ENCODE measurements at places on chromosomes 13 and 19. TPM values are rescaled to one million over a fixed set of nuclear protein-coding genes. Genes with fewer than 3 reads are reported as not detected.

GPR12 gene
- polyA plus RNA-seq = not detected

PSG5 gene
- polyA plus RNA-seq = 70.3 TPM

PABPC3 gene
- polyA plus RNA-seq = 0.02 TPM

DNA sequence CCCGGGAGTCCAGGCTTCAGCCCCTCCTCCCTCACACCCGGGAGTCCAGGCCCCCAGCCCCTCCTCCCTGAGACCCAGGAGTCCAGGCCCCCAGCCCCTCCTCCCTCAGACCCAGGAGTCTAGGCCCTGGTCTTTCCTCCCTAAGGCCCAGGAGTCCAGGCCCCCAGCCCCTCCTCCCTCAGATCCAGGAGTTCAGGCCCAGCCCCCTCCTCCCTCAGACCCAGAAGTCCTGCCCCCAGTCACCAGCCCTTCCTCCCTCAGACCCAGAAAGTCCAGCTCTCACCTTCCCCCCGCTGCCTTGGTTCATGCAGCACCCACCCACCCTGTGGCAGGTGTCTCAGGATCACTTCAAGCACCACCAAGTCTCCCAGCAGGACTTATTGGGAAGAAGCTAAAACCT is 14.1 kb downstream of the CYTH2 start:
- no peak overlapping the region for H3K4me3 ChIP-seq
- DNase-seq = no peak
- no peak overlapping the region for H3K27ac ChIP-seq
- H3K27me3 ChIP-seq = no peaks in the 10 kb centered on the region
- H3K36me3 ChIP-seq = peaks cover 16% of the 10 kb centered on the region
- H3K4me1 ChIP-seq = peaks cover 7% of the 10 kb centered on the region

DNA sequence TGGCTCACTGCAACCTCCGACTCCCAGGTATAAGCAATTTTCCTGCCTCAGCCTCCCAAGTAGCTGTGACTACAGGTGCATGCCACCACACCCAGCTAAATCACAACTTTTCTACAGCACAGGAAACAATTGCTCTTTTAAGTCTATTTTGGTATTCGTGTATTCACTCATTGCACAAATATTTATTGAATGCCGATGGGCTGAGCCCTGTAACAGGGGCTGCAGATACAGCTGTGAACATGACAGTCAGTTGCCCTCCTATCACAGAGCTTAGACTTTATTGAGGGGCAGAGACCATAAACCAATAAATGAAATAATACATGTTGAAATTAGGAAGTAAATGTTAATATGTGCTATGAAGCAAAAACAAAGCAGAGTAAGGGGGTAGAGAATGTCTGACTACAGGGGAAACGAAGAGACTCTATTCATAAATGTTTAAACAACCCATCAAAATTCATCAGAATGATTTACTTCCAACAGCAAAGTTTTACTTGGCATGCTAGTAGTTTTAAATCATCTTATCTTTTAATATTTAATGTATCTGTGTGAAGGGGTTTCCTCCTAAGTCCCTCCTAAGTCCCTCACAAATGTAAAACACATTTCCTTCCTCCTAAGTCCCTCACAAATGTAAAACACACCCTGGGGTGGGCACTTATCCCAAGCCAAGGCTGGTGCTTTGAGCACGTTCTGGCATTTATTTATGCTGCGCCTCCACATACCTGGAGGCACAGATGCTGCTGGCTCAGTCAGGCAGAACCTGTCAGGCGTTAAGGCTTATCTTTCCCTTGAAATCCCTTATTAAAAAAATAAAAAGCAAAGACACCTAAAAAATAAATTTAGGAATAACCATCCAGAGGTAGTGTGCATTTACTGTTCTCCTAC is 140.8 kb downstream of the MIPEP start:
- H3K27ac ChIP-seq = no peak overlapping the region
- no peak overlapping the region for H3K4me3 ChIP-seq
- DNase-seq = peak; percentile 22
- no peaks in the 10 kb centered on the region for H3K36me3 ChIP-seq
- H3K4me1 ChIP-seq = peaks cover 16% of the 10 kb centered on the region

DNA sequence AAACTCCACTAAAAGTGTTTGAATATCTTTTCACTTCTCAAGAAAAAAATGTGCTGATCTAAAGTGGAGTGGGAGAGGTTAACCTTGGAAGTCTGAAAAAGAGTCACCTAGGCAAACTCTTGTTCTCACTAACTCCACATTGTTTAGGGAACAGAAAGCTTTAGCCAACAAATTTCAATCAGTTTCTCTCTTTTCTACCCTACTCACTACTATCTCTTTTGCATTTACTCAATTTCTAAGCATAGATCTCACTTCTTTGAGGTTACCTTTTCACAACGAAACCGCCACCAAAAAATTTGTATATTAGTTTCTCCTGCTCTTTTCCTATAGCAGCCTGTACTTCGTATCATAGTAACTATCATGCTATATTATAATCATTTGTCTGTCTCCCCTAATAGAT is 6.3 kb downstream of the NHLRC3 start:
- H3K27ac ChIP-seq = no peak overlapping the region
- H3K27me3 ChIP-seq = no peaks in the 10 kb centered on the region
- no peak overlapping the region for H3K4me3 ChIP-seq

- H3K27ac ChIP-seq = no peak overlapping the region
- H3K4me3 ChIP-seq = no peak overlapping the region
Measured at GRCh38 chr19:50449236-50449899, 16.7 kb downstream of the MYBPC2 start.

DNA sequence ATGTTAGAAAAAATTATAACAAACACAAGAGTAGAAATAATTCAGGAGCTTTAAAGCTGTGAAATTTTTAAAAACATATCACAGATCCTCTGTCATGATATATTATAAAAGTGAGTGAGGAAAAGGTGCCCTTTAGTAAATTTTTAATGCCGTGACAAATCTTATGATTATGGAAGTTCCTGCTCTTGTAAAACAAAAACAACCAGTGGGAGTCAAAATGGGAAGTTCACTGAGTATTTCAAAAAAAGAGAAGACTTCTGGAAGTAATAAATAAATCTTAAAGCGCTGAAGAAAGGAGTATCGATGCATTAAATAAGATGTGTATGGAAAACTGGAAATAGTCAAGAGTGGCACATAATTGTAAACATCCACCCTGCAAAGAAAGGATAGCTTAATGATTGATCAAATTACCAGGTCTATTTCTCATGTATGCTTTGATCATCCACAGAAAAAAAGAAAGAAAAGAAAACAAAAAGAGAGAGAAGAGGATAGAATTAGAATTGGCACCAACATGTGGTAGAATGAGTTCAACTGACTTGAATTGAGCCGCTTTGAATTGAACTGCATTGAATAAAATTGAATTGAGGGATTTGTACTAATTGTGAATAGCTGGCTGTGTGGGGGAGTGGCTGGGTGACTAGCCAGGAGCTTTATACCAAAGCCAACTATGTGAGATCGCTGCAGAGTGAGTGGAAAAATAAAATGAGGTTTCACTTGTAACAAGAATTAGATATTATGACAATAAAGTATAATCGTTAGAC is 647.6 kb upstream of the SPRY2 start:
- H3K4me1 ChIP-seq = no peaks in the 10 kb centered on the region
- no peak overlapping the region for H3K27ac ChIP-seq
- H3K27me3 ChIP-seq = no peaks in the 10 kb centered on the region
- DNase-seq = no peak

Data from SK-N-SH (cell line).